NCI-H1436 (cell line): ENCODE measurements at places on chromosomes 5 and 9.

DNA sequence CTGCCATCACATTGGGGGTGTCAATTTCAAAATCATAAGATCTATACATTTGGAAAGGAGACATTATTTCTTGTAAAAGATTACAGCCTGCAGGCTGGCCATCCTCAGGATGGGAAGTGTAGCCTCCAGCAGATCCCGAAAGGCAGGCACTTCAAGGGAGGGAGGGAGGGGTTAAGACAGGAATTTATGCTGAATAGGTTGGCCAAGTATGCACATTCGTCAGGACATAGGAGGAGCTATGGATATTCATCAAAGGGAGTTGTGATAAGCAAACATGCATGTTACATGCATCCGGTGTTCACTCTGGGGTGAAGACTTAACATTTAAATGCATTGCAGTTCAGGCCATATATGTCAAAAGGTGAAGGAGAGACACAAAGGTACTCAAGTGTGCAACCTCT, 119.4 kb downstream of the CEP120 start:
- DNase-seq: no peak

DNA sequence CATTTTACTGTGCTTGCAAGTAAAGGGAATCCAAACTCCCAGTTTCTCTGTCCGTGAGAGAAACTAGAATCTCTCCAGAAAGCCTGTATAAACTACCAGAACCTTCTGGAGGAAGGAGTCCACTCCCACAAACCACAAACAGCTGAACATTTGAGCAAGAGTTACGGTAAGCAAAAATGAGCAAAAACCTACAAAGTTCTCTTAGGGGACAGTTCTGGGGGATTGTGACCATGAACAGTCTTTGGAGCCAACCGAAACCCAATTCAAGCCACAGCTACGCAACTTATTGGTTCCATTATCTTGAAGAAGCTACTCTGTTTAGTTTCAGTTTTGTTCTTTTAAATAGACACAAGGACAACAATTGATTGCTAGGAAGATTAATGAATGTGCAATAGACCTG, 330.6 kb downstream of the ASTN2 start:
- DNase-seq: no peak

DNA sequence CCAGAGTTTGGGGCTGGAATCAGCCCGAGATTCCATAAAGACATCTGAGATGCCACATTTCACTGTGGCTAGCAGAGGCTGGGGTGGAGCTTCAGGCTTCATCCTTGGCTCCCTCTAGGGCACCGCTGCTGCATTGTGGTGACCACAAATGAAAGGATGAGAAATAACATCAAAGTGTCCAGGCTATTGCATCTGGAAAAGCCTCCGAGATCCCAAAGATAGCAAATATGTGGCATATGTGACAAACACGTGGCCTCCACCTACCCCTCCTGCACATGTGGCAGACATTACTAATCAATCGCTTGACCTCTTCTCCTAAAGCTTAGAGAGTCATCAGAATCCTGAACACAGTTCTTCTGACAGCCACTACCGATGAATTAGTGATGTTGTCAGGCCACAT, 4.5 kb downstream of the SPARC start:
- no peak for DNase-seq

GRCh38 chr5:1315018-1315708, 20.3 kb upstream of the TERT start:
- no peak for DNase-seq

DNA sequence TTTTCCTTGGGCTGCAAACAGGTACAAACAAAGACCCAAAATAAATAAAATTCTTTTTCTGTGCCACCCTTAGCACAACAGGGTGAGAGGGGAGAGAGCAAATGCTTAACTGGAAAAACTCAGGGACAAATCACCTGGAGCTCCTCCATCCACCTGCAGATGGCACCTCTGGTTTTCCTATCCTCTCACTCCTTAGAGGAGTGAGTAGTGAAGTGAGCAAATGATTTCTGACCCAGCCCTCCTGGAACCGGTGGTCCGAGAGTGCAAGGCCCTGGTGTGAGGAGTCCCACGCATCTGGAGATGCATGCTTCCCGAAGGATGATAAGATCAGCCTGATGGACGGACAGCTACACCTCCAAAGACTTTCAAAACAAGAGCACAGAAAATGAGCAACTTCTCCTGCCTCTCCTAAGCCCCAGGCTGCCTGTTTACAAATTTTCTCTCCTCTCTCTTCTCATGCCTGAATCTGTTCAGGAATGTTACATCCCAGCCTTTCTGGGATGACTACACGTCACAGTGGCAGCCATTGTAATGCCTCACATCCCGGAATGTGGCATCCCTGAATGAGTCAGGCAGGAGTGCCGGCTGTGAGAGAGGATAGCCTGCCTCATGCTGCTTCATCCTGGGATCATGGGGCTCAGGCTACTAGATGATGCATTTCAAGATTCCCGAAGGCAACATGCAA, 86.4 kb downstream of the ADRB2 start:
- no peak for DNase-seq

GRCh38 chr5:100659080-100659795, 124.1 kb downstream of the FAM174A start:
- no peak for DNase-seq

GRCh38 chr9:37302277-37302676, 120.2 kb upstream of the GRHPR start:
- DNase-seq: no peak

GRCh38 chr5:14851597-14851996, 20.0 kb downstream of the ANKH start:
- no peak for DNase-seq
